ENCODE measurements at places on chromosomes 13 and 19.

- H3K36me3 ChIP-seq = no peaks in the 10 kb centered on the region
- H3K4me3 ChIP-seq = no peak overlapping the region
- no peaks in the 10 kb centered on the region for H3K4me1 ChIP-seq
- H3K27ac ChIP-seq = no peak overlapping the region
- no peak for DNase-seq
Observed at GRCh38 chr13:80305737-80306136, 35.2 kb downstream of the SPRY2 start.

GRCh38 chr13:49403996-49404702 is 39.7 kb downstream of the CAB39L start:
- no peaks in the 10 kb centered on the region for H3K27me3 ChIP-seq
- no peaks in the 10 kb centered on the region for H3K36me3 ChIP-seq
- no peaks in the 10 kb centered on the region for H3K4me1 ChIP-seq
- H3K27ac ChIP-seq = no peak overlapping the region
- no peak for DNase-seq

GRCh38 chr19:53870485-53870844 is 2.8 kb downstream of the MYADM start:
- H3K27ac ChIP-seq = peak overlapping the region; percentile 40
- H3K4me3 ChIP-seq = peak overlapping the region; percentile 60
- H3K36me3 ChIP-seq = peaks cover 5% of the 10 kb centered on the region
- H3K4me1 ChIP-seq = peaks cover 51% of the 10 kb centered on the region

DNA sequence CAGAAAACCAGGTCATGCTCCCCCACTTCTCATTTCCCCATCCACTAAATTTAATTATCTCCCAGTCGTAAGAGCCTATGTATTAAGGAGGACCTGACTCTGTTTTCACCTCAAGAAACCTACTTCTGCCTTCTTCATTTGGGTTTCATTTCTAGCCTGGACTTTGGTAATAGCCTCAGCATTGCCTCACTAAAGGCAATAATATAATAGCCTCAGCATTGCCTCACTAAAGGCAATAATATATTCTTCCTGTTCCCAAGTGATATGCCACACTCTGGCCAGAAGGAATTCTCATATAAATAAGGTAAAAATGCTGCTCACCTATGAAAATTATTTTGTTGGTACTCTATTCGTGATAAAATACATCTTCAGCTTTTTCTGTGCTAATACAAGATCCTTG is 993.9 kb downstream of the EFNB2 start:
- no peak for DNase-seq
- H3K27ac ChIP-seq = no peak overlapping the region
- H3K4me3 ChIP-seq = no peak overlapping the region
- H3K27me3 ChIP-seq = no peaks in the 10 kb centered on the region
- H3K4me1 ChIP-seq = no peaks in the 10 kb centered on the region

GRCh38 chr13:23087880-23088279 is 92.9 kb upstream of the SGCG start:
- DNase-seq = peak; percentile 48
- no peak overlapping the region for H3K27ac ChIP-seq
- peaks cover 16% of the 10 kb centered on the region for H3K4me1 ChIP-seq

GRCh38 chr13:30576528-30576927 is 41.2 kb upstream of the USPL1 start:
- H3K27ac ChIP-seq = no peak overlapping the region
- H3K36me3 ChIP-seq = no peaks in the 10 kb centered on the region
- peak; percentile 69 for DNase-seq
- no peaks in the 10 kb centered on the region for H3K27me3 ChIP-seq
- H3K4me3 ChIP-seq = no peak overlapping the region

- H3K27me3 ChIP-seq = no peaks in the 10 kb centered on the region
- no peaks in the 10 kb centered on the region for H3K36me3 ChIP-seq
- peaks cover 3% of the 10 kb centered on the region for H3K4me1 ChIP-seq
- DNase-seq = no peak
Observed at GRCh38 chr13:75693227-75693626, 57.1 kb downstream of the LMO7 start.

- no peaks in the 10 kb centered on the region for H3K27me3 ChIP-seq
- peak; percentile 58 for DNase-seq
- H3K27ac ChIP-seq = no peak within 1 kb of the TSS
- no peaks in the 10 kb centered on the region for H3K36me3 ChIP-seq
Observed at GRCh38 chr19:47713046-47714021, at the start of gene EHD2. EHD2 (plus strand) TSS chr19:47713422; CDS start chr19:47716613, 3,191 bp downstream.

- no peak for DNase-seq
- no peaks in the 10 kb centered on the region for H3K36me3 ChIP-seq
- peak overlapping the region; percentile 91 for H3K4me3 ChIP-seq
- peaks cover 22% of the 10 kb centered on the region for H3K4me1 ChIP-seq
Observed at GRCh38 chr13:78657699-78658629, 991 bp downstream of the OBI1 start.
